Stimulated activated CD4-positive, alpha-beta T cell treated with anti-CD3 and anti-CD28 coated beads, Interleukin-15, amount 100 ng/mL, for 48 hours (primary cell): ENCODE measurements at places on chromosomes 5 and 9.

DNA sequence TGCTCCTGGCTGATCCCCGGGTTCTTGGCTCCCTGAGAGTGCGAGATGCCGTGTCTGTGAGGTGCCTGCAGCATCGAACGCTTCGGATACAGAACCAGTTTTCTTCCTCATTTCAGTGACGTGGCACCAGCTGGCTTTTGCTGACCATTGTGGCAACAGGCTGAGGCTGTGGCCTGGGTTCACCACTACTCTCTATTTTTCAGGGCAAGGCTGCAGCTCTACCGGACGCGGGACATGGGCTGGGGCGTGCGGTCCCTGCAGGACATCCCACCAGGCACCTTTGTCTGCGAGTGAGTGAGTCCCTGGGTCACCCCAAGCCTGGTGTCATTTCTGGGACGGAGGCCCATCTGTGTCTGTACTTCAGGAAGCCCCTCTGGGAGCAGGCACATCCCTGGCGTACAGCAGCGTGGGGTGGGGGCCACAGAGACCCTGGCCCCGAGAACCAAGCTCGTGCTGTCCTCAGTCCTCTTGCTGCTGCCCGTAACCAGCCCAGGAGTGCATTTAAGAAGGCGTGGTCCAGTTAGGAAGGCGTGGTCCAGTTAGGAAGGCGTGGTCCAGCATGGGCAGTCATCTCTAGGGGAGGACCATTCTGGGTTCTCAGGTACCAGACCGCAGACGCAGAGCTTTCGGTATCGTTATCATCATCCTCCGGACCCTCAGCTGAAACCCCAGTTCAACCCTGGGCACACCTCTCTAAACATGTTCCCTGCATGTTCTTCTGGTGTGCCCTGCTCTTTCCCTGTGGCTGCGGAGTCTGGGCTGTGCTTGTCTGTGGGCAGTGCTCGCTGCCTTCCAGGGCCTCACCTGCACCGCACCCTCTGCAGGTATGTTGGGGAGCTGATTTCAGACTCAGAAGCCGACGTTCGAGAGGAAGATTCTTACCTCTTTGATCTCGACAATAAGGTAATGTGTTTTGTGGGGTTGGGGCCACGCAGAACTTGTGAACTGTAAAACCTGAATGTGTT is 60.1 kb upstream of the CACNA1B start:
- no peak for DNase-seq

GRCh38 chr5:175060257-175060656 is 335.9 kb downstream of the MSX2 start:
- DNase-seq = no peak

- no peak for DNase-seq
Observed at GRCh38 chr9:137679695-137680305, 61.0 kb downstream of the EHMT1 start.

DNA sequence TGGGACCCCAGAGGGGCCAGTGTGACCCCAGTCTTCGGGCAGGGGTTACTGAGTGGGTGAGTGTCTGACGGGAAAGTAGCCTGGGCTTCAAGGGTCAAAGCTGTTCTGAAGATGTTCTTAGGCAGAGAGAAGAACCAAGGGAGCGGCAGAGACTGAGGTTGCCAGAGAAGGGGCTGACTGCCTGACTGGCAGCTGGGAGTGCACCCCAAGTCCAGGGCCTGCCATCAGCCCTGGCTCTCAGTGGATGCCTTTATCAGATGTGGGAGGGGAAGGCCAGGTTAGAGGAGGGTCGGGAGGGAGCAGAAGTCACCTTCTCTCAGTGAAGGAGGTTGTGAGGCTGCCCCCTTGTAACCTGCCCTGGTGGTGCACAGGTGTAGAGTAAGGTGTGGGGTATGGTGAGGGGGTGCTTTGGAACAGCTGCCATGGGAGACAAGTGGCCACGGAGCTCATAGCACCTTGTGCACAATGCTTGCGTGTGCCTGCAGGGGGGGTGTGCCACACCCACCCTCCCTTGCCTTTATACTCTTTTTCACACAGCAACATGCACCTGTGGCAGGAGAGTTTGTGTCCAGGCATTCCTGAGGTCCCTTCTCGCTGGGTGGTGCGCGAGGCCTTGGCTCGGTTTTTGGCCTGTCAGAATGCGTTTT is 18.9 kb downstream of the RALGPS1 start:
- no peak for DNase-seq

GRCh38 chr9:37301042-37301853 is 121.2 kb upstream of the GRHPR start:
- no peak for DNase-seq

GRCh38 chr5:79663212-79663611 is 26.4 kb upstream of the CMYA5 start:
- no peak for DNase-seq
